ENCODE measurements at places on chromosomes 13 and 19.

DNA sequence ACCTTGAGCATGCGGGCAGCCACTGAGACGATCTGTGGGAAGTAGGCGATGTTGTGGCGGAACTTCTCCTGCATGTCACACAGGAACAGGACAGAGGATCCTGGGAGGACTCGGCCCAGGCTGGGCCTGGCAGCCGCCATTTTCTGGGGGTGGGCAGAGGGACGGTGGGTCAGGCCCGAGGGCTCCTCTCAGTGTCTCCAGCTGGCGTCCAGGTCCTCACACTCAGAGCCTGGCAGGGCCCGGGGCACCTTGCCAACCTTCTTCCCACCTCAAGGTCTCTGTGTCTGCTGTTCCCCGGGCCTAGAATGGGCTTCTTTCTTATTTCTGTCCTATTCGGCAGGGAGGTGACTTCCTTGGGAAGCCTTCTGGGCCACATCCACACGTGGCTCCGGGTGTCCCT is 5.1 kb downstream of the ISOC2 start:
- DNase-seq, result no peak

DNA sequence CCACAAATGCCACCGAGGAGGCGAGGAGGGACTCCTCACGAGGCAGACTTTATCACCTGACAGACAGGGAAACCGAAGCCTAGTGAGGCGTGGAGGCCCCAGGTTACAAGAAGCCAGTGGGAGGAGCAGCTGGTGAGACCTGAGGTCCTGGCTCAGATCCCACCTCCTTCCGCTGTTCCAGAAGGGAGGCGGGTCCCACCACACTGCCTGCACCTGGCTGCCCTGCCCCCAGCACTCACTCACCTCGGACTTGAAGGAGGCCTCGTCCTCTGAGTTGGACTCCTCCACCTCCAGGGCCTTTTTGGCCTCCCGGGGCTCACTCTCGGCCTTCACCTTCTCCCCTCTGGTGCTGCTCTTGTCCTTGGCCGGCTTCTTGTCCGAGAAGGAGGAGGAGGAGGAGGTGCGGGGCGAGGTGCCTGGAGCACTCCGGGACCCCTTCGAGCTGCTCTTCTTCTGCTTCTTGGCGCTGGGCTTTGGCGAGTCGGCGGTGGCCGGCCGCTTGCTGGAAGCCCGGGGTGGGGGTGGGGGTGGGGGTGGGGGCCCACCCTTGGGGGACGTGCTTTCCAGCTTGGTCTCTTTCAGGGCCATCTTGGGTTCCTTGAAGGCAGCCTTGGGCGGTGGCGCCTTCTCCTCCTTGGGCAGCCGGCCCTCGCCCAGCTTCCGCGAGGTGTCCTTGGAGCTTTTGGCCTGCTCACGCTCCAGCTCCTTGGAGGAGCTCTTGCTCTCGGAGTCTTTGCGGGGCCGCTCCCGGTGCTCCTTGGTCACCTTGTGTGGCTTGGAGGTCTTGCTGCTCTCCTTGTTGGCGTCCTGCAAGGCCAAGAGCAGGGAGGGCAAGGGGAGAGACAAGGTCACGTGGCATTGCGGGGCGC is 57.7 kb downstream of the MLLT1 start:
- DNase-seq, result no peak

- no peak for DNase-seq
Observed at GRCh38 chr19:7435586-7435985, 53.2 kb downstream of the PEX11G start.

DNA sequence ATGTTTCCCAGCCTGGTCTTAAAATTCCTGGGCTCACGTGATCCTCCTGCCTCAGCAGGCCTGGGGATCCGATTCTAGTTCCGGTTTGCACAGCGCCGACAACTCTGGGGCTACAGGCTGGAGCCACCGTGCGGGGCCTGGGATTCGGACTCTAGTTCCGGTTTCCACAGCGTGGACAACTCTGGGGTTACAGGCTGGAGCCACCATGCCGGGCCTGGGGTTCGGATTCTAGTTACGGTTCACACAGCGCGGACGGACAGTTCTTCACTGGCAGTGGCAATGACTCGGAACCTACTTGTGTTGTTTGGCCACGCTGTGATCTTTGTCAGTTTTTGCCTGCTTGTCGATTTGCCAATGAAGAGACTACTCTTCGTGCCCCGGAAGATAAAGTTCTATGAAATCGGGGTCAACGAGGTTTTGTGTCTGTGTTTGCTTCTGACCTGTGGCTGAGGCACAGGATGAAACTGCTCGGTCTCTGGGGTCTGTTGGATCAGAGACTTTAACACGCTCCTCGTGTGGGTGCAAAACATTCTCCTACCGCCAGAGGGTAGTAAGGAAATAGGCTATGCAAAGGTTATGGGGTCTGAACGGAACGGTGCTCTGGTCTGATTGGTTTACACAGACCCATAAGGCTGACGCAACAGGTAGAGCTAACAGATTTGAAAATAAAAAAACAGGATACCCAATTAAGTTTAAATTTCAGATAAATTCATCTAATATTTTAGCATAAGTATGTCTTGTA is 12.1 kb upstream of the ZSCAN1 start:
- peak; percentile 40 for DNase-seq

- DNase-seq, result no peak
Observed at GRCh38 chr19:46035986-46036743, 4.6 kb downstream of the IGFL4 start.

DNA sequence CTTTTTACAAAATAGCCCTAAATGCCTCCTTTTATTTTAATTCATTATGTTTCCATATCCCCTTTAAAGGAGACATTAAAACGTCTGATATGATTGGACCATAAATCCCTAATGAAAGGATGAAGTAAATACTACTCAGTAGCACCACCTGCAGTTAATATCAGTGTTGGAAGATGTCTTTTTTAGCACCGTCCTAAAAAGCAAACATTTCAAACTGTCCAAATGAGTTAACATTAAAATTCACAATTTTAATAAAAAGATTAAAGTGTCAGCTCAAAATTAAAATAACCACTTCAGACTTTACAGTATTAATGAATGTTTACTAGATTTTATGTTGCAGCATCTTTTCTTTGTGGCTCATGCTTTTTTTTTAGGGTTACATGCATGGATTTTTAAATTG is 12.3 kb downstream of the ZNF507 start:
- no peak for DNase-seq

- DNase-seq, result no peak
Observed at GRCh38 chr19:16897029-16897855, 8.4 kb downstream of the F2RL3 start.

DNA sequence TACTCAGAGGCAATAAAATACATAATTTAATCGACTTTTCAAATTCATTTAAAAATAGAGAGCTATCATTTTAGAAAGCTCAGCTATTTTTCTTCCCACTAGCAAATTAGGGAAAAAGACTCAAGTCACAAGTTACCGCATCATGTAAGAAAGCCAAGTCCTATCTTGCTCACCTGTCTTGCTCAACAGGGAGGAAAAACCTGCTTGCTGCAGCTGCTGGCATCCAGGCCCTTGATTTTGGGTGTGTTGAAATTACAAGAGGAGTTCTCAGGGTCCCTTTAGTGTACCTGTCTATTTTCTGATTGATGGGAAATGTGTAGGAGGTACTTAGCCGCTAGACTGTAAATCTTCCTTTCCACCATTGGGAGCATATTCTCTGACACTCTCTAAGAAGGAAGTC is 22.2 kb downstream of the SLC10A2 start:
- DNase-seq, result no peak

- DNase-seq, result no peak
Observed at GRCh38 chr13:38686577-38687245, at the start of gene FREM2. Gene FREM2 (plus strand): TSS chr13:38687077. CDS start chr13:38687345, 268 bp downstream.

- peak; percentile 91 for DNase-seq
Observed at GRCh38 chr19:2888731-2889224, 11.9 kb upstream of the ZNF57 start.

- peak; percentile 89 for DNase-seq
Observed at GRCh38 chr13:31046711-31047279, 114.3 kb downstream of the TEX26 start.

- no peak for DNase-seq
Observed at GRCh38 chr13:41312176-41312500, 1.1 kb downstream of the NAA16 start.

- no peak for DNase-seq
Observed at GRCh38 chr13:59337070-59337469, 826.7 kb downstream of the DIAPH3 start.

GRCh38 chr13:45367358-45367757 is 26.4 kb upstream of the TPT1 start:
- peak; percentile 95 for DNase-seq

DNA sequence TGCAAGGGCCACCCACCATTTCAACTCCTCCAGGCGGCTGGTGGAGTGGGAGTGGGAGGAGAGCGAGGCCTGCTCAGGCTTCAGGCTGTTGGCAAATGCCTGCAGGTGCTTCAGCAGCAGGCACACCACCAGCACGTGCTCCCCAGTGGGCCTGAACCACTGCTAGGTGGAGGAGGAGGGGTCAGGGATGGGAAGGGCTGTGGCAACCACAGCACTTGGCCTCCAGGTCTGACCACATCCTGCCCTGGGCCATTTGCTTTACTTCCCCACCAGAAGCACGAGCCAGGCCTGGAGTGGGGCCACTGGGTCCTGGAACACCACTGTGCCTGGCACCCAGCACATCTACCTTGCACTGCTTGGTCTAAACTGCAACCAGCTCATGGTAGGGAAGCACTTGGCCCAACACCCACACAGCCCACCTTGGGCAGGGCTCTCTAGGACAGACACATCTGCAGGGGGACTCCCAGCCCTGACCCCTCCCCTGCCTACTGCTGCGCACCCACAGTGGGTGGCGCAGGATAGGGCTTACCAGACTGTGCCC is 26.2 kb downstream of the TUBA3C start:
- no peak for DNase-seq

DNA sequence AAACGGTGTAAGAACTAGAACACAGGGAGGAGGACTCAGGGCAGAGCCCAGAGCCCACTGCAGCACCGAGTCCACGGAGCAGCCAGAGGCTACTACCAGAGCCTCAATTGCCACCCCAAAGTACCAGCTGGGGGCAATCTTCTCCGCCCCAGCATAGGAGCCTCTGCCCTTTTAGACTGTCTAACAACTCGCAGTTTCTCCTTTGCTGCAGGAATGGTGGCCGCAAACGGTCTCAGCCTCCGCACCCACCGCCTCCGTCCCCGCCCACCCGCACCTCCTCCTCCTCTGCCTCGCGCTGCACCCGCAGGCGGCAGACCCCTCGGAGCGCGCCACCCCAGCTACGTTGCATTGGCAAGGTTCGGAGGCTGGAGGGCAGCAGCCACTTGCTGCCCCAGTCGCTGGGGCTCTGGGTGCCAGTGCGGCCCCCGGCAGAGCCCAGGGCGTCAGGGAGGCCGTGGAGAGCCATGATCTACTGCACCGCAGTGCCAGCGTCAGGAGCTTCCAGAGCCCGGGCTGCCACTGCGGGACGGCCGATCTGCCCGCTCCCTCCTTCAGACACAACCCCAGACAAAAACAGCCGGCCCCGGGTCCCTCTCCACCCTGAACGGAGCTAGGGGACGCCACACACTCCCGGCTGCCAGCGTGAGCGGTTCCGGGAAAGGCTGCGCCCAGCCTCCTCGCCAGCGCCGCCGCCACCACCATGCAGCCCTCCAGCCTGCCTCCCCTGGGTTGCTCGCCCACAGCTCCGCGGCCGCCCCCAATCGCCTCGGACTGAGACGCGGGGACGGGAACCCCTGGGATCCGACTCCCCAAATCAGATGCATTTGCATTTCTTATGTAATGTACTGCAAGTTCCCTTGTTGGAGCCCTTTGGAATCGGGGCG is 1.8 kb downstream of the FGF14 start:
- DNase-seq, result no peak

- DNase-seq, result peak; percentile 28
Observed at GRCh38 chr19:37867831-37868230, 38.6 kb downstream of the WDR87 start.

- no peak for DNase-seq
Observed at GRCh38 chr19:48442116-48443035, 3.4 kb upstream of the GRWD1 start.

DNA sequence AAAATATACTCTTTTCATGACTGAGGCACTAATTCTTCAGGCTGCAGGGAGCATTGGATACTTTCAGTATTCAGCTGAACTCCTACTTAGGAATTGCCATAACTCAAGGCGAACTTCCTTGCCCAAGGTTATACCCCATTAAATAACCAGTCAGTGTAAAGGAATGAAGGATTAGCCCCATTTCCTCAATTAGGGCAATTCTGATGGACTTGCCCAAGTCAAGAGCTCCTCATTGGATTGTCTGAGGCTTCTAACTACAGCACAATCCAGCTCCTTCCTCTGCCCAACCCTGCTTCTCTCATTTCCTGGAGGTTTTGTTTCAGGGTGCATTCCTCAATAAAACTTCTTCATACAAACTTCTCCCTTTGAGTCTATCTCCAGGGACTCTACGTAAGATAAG is 329.2 kb downstream of the LIG4 start:
- no peak for DNase-seq

GRCh38 chr13:50484472-50485113 is 358.9 kb downstream of the DLEU7 start:
- DNase-seq, result no peak

GRCh38 chr13:29129616-29130015 is 309.5 kb downstream of the MTUS2 start:
- DNase-seq, result no peak

- DNase-seq, result no peak
Observed at GRCh38 chr13:48160606-48161278, 65.8 kb upstream of the MED4 start.

DNA sequence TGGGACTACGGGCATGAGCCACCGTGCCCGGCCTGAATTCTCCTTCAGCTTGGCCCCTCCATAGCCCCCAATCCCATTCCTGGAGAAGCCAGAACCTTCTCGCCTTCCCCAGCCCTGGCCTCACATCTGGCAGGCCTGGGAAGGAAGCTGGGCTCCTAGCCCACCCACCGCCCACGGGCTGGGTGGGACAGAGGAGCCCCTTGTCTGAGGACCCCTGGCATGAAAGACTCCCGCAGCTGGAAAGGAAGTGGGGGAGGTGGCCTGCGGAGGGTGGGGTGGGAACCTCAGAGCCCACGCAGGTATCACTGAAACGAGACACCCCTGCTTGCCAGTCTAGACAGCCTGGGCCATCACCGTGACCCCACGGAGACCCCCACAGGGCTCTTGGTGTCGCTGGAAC is 7.7 kb upstream of the NANOS3 start:
- DNase-seq, result no peak

- no peak for DNase-seq
Observed at GRCh38 chr13:109922518-109922917, 136.1 kb upstream of the IRS2 start.

DNA sequence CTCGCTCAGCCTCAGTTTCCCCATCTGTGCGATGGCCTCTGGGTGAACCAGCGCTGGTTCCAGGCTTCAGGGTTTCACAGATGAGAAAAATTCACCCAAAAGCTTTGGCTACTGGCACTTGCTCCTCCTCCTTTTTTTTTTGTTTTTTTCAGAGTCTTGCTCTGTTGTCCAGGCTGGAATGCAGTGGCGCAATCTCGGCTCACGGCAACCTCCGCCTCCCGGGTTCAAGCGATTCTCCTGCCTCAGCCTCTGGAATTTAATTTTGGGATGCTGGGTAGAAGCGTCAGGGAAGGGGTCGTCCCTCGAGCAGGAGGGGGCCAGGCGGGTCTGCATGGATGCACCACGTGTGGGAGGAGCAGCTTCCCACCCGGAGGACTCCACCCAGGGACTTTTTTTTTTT is 7.0 kb downstream of the PRSS57 start:
- no peak for DNase-seq

- DNase-seq, result no peak
Observed at GRCh38 chr13:26412936-26413716, 144.4 kb upstream of the WASF3 start.

All from HT-29 (cell line).